ENCODE measurements at places on chromosomes 7 and 10. TPM values are rescaled to one million over a fixed set of nuclear protein-coding genes. Genes with fewer than 3 reads are reported as not detected.

ASB10 gene
- total RNA-seq = not detected

SYPL1 gene
- 90.4 TPM for total RNA-seq

SEC23IP gene
- 36.5 TPM for total RNA-seq

VAX1 gene
- not detected for total RNA-seq

ANKRD30A gene
- not detected for total RNA-seq

CNOT4 gene
- total RNA-seq = 17.5 TPM

RSPH10B gene
- total RNA-seq = 0.63 TPM

GIMAP4 gene
- total RNA-seq = 0.33 TPM

SYNPO2L gene
- total RNA-seq = not detected

CPEB3 gene
- total RNA-seq = 1.1 TPM

GIMAP6 gene
- 0.46 TPM for total RNA-seq

CALN1 gene
- total RNA-seq = not detected

ZRANB1 gene
- 25.1 TPM for total RNA-seq

DGKI gene
- total RNA-seq = 12.7 TPM

OIT3 gene
- total RNA-seq = 0.03 TPM

COL13A1 gene
- total RNA-seq = 38.9 TPM

KAZALD1 gene
- total RNA-seq = 26.8 TPM

NUTM2E gene
- total RNA-seq = not detected

RBP3 gene
- not detected for total RNA-seq

TECPR1 gene
- 32.3 TPM for total RNA-seq

CALML5 gene
- not detected for total RNA-seq

LEP gene
- 0.17 TPM for total RNA-seq

VIPR2 gene
- total RNA-seq = 0.07 TPM

SEC61A2 gene
- total RNA-seq = 10.6 TPM

UTF1 gene
- total RNA-seq = not detected

RPS24 gene
- total RNA-seq = 1,054 TPM

H2BK1 gene
- not detected for total RNA-seq

SORCS1 gene
- total RNA-seq = not detected

GRM3 gene
- not detected for total RNA-seq

All from smooth muscle cell of the pulmonary artery (primary cell).